Femur (tissue), 1 donor: ENCODE measurements at places on chromosomes 12 and 14.

GRCh38 chr12:129119537-129119936 lies 266.3 kb downstream of the GLT1D1 start:
- DNase-seq, result peak; percentile 24

- no peak for DNase-seq
Observed at GRCh38 chr14:92481811-92482555, 31.6 kb upstream of the RIN3 start.

DNA sequence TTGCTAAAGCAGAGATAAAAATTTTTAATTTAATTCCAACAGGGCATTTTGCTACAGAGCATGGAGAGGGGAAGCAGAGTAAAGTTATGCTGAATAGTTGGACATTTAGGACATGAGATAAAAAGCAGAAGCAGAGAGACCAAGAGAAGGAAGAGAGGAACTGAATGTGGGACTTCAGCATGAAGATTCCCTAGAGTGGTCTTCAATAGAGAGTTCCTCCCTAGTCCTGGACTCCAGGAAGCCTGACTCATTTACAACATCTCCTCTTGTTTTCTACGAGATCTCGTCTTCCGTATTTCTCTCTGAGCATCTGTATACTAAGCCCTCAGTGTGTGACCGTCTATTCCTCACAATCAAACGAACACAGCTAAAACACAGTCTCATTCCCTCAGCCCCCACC lies 35.2 kb upstream of the IFT81 start:
- no peak for DNase-seq

- DNase-seq, result no peak
Observed at GRCh38 chr12:11164384-11164783, 6.6 kb upstream of the SMIM10L1 start.

- peak; percentile 23 for DNase-seq
Observed at GRCh38 chr12:111224186-111225066, 144.5 kb downstream of the PHETA1 start.

GRCh38 chr14:44529026-44529425 lies 21.9 kb upstream of the FSCB start:
- no peak for DNase-seq

GRCh38 chr12:26032290-26032689 lies 73.8 kb downstream of the RASSF8 start:
- no peak for DNase-seq

DNA sequence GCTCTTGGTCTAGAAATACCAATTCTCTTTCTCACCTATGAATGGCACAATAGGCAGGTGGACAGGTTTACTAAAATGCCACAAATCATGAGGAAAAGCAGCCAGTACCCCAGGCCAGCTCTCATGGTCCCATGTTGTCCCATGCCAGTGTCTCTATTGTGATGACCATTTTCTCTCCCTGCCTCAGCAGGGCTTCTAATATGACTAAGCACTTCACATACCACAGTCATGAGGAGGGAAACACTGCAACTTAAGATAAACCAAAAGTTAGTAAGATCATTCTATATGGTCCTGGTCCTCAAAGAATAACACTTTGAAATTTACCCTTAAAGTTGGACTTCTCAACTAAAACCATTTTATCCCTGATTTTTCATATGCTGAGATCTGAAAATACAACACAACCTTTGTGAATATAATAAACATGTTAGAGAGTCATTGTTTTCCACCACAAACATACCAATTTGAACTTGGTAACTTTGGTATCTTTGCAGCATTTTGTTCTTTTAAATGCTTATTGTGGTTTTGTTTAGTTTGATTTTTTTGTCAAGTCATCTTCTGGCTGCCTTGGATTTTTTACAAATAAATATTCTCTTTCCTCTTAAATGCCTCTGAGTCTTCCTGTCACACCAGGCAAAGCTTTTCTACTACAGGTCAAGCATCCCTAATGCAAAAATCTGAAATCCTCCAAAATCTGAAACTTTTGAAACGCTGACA lies 3.6 kb downstream of the TTC5 start:
- no peak for DNase-seq

- peak; percentile 18 for DNase-seq
Observed at GRCh38 chr14:20714593-20715250, 26.2 kb downstream of the ANG start.

DNA sequence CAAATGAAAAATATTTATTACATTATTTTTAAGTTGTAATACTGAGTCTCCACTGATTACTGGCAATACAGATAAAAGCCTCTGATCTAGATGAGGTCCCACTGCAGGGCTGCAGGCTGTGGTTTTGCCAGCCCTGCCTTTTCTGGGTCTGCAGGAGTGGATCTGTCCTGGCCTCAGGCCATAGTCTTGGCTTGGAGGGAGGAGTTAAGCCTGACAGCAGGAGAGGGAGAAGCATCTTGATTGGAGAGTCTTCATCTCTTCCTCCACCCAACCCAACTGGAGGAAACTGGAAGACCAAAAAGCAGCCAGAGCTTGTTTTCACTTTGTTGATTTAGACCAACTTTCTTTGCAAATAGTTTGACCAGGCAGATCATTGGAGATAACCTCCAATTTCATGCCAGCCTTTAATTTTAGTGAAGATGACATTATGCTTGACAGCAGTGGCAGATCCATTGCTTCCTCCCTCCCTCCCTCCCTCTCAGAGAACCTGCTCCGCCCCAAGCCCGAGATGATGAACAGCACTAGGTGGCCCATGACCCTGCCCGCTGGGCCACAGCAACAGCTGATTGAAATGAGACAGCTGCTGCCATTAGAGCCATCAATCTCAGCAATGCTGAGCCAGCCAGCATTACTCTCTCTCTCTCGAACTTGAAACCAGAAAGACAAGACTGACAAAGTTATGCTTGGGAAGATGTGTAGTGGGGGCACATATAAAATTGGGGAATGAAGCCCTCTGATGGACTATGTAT lies 222.4 kb downstream of the GLT1D1 start:
- DNase-seq, result peak; percentile 70

GRCh38 chr12:85357609-85358008 lies 77.6 kb downstream of the ALX1 start:
- no peak for DNase-seq

DNA sequence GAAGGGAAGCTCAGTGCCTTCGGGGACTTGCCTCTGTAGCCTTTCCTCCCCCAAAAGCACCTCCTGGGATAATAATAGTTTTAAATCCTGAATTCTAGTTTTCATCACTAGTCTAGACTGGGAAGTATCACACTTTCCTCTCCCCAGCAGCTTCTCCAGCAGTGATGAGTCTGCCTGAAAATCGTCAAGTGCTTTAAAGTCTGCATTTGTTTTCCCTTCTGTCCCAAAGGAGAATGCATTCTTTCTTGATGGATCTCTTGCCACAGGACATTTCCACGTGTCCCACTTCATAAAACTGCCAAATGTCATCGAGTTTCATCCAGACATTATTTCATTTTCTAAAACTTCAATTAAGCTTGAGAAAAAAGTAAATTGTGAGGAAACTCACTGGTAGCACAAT lies 15.0 kb downstream of the CSRP2 start:
- no peak for DNase-seq

DNA sequence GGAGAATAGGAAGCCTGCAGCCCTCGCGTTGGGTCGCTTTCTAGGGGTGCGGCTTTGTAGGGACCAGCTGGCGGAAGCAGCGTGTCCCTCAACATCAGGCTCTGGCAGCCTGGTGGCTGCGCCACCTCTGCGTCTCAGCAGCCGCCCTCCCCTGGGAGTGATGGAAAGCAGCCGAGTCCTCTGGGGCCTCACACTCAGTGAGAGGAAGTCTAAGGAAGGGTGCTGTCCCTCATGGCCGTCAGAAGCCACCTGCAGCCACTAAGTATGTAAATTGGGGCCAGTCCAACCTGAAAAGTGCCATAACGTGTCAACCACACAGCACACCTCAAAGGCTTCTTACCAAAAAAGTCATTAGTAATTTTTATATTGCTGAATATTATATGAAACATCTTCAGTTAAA lies 80.3 kb downstream of the WDR20 start:
- no peak for DNase-seq

DNA sequence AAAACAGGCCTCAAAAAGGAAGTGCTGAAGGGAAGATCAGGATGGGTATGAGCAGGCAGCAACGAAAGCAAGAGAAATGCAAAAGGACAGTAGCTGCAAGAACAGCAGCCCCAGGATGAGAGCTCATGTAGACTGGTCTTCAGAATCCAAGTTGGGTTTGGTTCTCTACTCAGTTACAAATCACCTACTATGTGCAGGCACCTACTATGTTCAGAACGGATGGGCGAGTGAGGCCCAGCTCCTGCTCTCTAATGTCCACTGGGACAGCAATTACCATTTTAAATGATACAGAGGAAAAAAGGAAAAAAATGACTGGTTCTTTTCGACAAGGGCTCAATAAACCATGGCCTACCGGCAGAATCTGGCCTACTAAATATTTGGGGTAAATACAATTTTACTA lies 88.5 kb downstream of the RBM19 start:
- DNase-seq, result no peak

GRCh38 chr12:61993734-61994345 lies 266.4 kb upstream of the USP15 start:
- no peak for DNase-seq

- DNase-seq, result no peak
Observed at GRCh38 chr14:36485773-36486172, 34.3 kb downstream of the NKX2-1 start.

GRCh38 chr14:73167727-73168126 lies 31.4 kb downstream of the PSEN1 start:
- DNase-seq, result no peak

DNA sequence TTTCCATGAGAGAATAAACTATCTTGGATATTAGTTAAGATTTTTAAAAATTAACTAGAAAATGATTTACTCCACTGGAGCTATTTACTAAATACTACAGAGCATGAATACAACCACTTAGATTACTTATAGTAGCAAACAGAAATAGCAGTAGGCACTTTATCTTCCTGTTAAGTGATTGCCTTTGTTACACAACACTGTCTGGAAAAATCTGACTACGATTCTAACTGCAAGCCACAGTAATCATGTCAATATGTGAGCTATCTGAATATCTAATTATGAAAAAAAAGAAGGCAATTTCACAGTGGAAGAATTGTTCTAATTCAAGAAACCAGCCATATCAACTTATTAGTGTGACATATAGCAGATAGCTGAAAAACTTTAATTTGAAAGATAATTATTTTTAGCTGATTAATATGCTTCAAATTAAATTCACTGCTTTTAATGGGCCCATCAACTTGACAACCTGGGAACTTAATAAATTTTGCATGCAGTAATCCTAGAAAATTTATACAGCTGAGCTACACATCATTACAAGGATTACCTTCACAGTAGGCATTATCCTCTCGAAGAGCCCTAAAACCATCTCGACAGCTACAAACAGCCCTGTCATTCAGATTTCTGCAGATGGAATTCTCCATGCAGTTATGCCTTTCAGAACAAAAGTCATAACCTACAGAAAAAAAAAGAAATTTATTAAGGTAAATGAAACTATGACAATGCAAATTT lies 172.8 kb downstream of the NELL2 start:
- no peak for DNase-seq

- no peak for DNase-seq
Observed at GRCh38 chr14:45212231-45212630, 40.8 kb downstream of the MIS18BP1 start.

DNA sequence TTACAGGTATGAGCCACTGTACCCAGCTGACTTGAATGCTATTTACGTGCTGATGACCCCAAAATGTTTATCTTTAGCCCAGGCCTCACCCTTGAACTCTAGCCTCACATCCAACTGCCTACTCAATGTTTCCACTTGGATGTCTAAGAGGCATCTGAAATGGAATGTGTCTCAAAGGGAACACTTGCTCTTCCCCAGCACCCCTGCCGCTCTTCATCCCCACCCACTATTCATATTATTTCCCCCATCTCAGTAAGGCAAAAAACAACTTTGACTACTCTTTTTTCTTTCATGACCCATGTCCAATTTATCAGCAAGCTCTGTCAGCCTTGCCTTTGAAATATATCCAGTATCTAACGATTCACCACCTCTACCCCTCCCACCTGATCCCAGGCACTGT lies 204.6 kb downstream of the PAWR start:
- no peak for DNase-seq

- DNase-seq, result no peak
Observed at GRCh38 chr14:95134304-95134933, 22.9 kb downstream of the DICER1 start.

GRCh38 chr12:1993871-1994371 lies 10.3 kb downstream of the DCP1B start:
- DNase-seq, result no peak

DNA sequence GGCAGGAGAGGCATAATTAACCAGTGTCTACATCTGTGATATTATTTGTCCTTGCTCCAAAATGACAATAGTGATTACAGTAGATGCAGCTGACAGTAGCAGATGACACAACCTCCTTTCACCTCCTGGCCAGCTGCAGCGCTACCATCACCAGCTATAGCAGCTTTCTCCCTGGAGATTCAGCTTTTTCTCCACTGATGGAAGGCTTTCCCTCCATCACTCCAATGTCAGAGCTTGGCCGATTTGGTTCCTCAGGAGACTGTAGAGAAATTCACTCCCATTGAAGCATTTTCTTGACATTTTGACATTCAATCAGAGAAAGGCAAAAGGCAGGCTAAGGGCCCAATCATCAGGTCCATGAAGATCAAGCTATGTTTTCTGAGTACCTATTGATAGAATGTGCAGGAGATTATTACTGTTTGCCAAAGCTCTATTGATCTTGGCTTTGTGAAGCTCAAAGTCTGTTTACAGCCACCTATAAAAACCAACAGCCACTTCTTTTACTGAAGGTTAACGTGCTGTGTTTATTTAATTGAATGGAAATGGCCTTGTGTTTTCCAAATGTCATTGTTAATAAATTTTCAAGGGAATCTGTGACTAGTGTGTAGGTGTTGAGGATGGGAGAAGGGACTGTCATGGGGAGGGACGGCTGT lies 785.1 kb downstream of the DIO2 start:
- no peak for DNase-seq

GRCh38 chr12:6450091-6450868 lies 1.6 kb upstream of the TAPBPL start:
- DNase-seq, result no peak

GRCh38 chr14:64225151-64225757 lies 68.9 kb downstream of the ESR2 start:
- DNase-seq, result no peak

DNA sequence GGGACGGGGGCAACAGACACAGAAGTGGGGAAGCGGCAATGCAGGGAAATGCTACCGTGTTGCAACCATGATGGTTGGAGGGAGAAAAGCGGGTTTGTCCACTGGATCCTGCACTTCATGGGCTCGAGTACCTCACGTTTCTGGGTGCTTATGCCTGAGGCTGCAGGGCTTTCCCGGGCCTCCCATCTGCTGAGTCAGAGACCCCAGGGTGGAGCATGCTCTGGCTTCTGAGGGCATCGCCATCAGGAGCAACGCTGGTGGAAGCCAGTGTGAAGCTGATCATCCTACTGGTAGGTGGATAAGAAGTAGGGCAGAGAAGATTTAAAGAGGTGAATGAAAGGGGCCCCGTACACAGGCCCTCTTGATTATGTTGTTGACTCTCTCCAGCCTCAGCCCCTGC lies 5.0 kb upstream of the ADGRD1 start:
- DNase-seq, result no peak
